ENCODE measurements at places on chromosomes 6 and 20.

DNA sequence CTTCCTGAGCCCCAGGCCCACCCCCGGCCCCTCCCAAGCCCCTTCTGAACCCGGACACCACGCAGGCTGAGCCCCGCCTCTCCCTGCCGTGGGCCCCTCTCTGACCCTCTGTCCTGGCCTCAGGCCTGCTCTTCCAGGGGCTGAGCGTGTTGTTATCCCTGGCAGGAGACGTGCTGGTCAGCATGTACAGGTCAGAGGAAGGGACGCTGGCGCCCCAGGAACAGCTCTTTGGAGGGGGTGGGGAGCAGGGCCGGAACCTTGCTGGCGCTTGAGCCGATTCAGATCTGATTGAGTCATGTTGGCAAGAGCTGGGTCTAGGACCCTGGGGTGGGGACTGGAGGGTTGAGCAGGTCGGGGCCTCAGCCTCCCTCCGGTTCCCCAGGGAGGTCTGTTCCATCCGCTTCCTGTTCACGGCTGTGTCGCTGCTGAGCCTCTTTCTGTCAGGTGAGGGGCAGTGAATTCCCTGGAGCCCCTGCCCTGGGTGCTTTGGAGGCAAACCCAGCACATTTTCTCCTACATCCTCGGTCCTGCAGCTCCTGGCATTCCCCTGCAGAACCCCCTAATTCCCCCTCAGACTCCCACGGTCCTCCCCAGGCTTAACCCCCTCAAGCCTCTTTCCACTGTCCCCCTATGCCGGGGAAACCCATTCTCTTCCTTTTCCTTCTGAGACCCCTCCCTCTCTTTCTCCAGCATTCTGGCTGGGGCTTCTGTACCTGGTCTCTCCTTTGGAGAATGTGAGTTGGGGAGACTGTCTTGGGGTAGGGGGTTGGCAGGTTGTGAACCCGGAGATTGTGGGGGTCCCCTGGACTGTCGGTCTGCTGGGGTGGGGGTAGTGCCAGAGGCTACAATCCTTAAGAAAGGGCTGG lies 2.0 kb downstream of the SPAG4 start:
- H3K27me3 ChIP-seq = peaks cover 8% of the 10 kb centered on the region
- H3K4me3 ChIP-seq = peak overlapping the region; percentile 83
- H3K4me1 ChIP-seq = peaks cover 49% of the 10 kb centered on the region

- peaks cover 7% of the 10 kb centered on the region for H3K36me3 ChIP-seq
- H3K4me1 ChIP-seq = peaks cover 15% of the 10 kb centered on the region
- H3K27ac ChIP-seq = no peak overlapping the region
- DNase-seq = no peak
- no peaks in the 10 kb centered on the region for H3K27me3 ChIP-seq
- H3K4me3 ChIP-seq = no peak overlapping the region
Measured at GRCh38 chr20:58688840-58689239, 3.8 kb upstream of the NPEPL1 start.

- H3K4me3 ChIP-seq = no peak overlapping the region
- H3K36me3 ChIP-seq = no peaks in the 10 kb centered on the region
- DNase-seq = no peak
- H3K4me1 ChIP-seq = no peaks in the 10 kb centered on the region
Measured at GRCh38 chr20:54502179-54502578, 26.8 kb downstream of the DOK5 start.

- H3K4me3 ChIP-seq = no peak overlapping the region
- no peak overlapping the region for H3K27ac ChIP-seq
- H3K4me1 ChIP-seq = no peaks in the 10 kb centered on the region
- H3K36me3 ChIP-seq = no peaks in the 10 kb centered on the region
Measured at GRCh38 chr20:36794116-36794474, 20.5 kb upstream of the DSN1 start.

DNA sequence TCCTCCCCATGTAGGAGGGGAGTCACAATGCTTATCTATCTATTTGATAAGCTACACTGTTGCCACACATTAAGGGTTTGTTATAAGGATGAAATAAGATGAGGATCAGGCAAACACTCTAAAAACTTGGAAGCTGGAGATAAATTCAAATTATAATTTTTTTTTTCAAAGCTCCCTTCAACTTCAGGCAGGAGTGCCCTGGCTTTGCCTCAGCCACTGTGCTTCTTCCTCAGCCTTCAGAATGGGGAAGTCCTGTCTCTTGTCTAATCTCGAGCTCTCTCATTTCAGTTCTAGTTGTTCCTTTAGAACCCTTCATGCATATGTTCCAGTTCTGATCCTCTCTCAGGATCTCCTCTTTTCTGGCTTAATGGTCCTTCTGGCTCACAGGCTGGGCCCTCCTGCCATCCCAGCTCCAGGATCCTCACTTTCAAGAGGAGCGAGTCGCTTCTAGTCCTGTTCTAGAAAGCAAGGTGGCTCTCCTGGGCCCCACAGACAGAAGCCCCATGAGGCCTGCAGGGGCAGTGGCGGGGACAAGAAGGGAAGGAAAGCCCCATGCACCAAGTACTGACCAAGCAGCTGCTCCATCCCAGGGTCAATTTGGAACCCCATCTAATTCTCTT lies 164.3 kb downstream of the VEGFA start:
- DNase-seq = no peak
- H3K4me3 ChIP-seq = no peak overlapping the region
- no peaks in the 10 kb centered on the region for H3K27me3 ChIP-seq
- no peaks in the 10 kb centered on the region for H3K4me1 ChIP-seq
- H3K36me3 ChIP-seq = no peaks in the 10 kb centered on the region

- no peaks in the 10 kb centered on the region for H3K4me1 ChIP-seq
- H3K36me3 ChIP-seq = no peaks in the 10 kb centered on the region
- H3K27ac ChIP-seq = no peak overlapping the region
- no peaks in the 10 kb centered on the region for H3K27me3 ChIP-seq
- H3K4me3 ChIP-seq = no peak overlapping the region
Measured at GRCh38 chr6:153538491-153538890, 407.4 kb upstream of the RGS17 start.

Measured in activated naive CD8-positive, alpha-beta T cell treated with anti-CD3 and anti-CD28 coated beads, Interleukin-2, amount 50 U/mL, for 24 hours (primary cell).